Kidney tubule cell (primary cell): ENCODE measurements at places on chromosomes 3 and 15.

DNA sequence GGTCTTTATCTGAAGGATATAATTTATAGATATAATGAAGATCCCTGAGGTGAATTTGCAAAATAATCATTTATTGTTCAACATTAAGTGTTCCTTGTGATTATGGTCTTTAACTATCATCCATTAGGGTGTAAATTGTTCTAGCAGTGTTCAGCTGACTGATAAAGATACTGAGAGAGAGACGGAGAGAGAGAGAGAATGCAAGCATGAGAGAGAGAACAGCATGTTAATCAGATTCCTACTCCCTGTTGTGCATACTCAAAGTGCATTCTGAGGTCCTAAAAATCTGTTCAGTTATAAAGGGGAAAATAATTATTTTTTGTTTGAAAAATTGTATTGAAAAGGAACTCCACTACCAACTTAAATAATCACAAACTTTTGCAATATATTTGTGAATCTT is 271.0 kb upstream of the CBLB start:
- DNase-seq = no peak

DNA sequence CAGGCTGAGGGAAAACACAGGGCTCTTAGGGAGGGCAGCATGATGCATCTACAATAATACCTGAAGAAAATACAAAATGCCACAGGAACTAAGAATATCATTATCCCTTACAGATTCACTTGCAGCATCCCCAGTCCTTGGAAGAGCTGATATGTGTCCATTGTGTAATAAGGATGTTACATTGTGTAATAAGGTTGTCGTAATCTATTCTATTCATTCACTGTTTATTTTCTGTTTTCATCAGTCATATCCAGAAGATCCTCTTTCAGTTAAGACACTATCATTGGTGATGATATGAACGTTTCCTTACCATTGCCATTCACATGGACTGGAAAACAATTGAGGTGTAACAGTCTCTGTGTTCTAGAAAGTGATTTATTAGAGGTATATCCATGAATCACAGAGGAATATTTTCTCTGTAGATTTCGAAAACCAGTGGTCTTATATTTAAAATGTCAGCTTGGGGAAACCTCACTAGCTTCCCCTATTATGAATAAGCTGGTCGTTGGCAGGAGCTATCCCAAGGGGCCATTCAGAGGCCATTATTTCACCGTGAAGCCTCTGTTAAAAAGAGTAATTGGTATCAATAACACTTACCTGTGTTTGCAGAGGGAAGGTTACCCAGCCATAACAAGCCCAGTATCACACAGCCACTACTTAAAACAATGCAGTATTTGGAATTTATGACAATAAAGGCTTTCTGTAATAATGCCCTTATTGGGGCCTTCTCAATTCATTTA is 241.1 kb downstream of the ZNF385D start:
- no peak for DNase-seq

DNA sequence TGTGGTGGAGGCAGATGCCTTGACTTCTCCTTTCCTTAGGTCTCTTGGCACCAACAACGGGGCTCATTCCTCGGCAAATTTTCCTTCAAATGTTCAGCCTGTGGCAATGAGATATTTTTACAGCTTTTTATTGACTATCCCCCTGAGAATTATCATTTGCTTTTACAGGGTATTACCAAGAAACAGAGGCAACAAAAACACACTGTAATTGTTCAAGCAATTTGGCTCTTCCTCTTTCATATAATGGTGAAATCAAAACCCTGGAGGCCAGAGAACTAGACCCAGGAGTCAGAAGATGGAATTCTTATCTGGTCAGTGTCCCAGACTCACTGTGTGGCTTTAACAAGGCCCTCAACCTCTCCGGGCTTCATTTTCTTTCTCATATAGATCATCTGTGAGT is 40.1 kb downstream of the TRIM42 start:
- no peak for DNase-seq

GRCh38 chr15:73924171-73924921 is 1.9 kb upstream of the LOXL1 start:
- DNase-seq = peak; percentile 80

DNA sequence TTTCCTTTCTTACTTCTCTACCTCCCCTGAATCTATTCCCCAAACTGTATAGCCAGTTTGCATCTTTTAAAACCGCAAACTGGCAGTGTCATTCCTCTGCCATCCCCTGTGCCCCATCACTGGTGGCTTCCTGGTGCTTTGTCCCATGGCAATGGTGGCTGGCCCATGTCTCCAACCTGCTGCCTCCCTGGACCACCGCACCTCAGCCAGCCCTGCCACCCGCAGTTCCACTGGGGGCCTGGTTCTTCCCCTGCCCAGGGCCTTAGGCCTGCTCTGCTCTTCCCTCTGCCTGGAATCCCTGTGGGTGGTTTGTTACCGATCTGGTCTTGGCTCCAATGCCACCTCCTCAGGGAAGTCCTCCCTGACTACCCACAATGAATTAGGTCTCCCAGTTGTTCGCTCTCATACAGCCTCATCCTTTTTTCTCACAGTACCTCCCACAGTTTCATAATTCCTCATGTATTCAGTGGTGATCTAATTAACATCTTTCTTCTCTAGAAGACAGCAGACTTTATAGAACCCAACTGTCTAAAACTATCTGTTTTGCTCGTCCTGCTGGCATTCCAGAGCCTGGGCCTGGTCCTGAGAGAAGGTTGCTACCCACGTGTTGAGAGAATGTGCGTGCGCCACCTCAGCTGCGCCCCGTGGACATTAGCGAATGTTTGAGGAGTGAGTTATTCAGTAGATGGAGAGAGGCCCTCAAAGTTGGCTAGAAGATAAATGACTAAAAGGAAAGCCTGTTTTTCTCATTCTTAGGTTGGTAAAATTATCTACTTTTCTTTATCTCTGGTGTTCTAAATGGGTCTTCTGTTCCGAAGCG is 130.1 kb downstream of the DNAJB8 start:
- no peak for DNase-seq

DNA sequence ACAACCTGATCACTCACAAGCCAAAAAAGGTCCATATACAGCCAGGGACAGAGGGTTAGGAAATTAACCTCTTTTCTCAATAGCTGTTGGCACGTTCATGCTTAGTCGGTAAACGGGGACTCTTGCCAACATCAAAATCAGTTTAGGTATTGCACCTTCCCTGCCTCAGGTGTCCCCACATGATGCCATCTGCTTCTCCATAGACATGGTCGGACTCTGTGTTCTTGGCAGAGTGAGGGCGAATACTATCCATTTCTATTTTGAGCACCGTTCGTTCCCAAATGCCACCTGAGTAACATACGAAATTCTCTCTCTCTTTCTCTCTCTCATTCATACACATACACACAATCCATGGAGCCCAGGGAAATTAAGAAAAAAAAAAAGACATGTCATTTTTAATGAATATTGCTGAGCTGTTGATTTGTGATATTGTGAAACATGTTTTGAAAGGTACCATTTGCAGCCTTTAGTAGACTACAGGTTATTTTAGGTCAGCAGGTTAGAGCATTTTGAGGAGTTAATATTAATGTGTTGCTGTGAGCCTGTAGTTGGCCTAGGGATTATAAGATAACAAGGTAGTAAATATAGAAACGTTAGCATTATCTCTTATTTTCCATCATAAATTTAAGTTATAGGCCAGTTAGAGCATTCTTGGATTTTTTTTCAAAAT is 78.5 kb downstream of the GHSR start:
- no peak for DNase-seq

GRCh38 chr3:52240059-52240885 is 1.3 kb upstream of the TWF2 start:
- DNase-seq = peak; percentile 66

- no peak for DNase-seq
Measured at GRCh38 chr3:184733971-184734608, 22.2 kb upstream of the MAGEF1 start.

DNA sequence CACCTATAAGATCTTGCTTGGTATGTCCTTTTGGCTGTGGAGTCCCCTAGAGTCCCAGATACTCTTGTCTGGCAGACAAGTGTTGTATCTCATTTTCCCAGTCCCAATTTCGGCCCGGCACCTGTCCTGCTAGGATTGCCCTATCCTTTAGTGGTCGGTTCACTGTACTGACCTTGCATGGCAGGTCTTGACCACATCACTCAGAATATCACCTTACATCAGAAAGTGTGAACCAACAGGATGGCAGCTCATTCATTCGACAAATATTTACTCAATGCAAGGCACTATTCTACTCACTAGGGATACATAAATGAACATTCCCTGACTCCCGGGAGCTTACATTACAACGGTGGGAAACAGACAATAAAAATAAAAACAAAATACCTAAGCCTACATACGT is 5.7 kb upstream of the CCDC80 start:
- peak; percentile 72 for DNase-seq

DNA sequence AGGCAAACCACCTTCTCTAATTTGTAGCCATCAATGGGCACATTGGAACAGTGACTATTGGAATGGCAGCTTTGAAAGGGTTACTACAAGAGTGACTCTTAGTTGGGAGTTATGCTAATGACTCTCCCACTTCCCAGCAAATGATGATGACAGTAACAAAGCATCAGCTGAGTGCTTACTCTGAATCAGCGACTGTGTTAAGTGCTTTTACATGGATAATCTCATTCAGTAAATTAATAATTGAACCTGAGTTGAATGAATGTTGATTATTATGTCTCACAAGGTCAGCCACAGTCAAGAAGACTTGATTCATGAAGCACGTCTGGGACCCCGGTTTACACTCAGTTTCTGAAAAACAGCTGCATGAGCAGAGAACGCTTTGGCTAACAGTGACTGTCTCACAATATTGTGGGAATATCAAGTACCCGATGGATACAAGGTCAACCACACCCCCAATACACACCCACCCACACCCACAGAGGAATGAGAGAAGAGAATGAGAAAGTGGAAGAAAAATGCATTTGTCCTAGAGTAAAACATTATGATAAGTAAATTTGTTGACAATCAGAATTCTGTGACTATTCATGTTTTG is 242.0 kb upstream of the FEZF2 start:
- DNase-seq = peak; percentile 82
